ENCODE measurements at places on chromosomes 7 and 10.

- no peak for DNase-seq
Observed at GRCh38 chr7:95473276-95473985, 12.3 kb upstream of the ASB4 start.

- no peak for DNase-seq
Observed at GRCh38 chr10:28922127-28922526, 244.8 kb downstream of the BAMBI start.

DNA sequence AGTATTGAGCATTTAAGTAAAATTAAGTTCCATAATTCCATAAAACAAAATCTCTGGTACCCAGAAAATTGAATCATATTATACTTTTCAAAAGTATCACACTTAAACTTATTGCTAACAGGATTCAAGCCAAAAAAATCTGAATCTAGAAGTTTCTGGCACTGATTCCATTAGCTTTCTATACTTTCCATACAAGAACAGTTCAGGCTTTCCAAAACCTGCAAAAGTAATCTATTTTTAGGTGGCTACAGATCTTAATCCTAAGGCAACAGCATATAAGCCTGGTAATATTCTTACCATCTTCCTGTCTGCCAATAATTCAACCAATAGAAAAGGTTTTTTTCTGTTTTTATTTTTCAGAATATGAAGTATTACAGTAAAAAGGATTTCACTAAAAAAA is 185.0 kb downstream of the CRPPA start:
- no peak for DNase-seq

DNA sequence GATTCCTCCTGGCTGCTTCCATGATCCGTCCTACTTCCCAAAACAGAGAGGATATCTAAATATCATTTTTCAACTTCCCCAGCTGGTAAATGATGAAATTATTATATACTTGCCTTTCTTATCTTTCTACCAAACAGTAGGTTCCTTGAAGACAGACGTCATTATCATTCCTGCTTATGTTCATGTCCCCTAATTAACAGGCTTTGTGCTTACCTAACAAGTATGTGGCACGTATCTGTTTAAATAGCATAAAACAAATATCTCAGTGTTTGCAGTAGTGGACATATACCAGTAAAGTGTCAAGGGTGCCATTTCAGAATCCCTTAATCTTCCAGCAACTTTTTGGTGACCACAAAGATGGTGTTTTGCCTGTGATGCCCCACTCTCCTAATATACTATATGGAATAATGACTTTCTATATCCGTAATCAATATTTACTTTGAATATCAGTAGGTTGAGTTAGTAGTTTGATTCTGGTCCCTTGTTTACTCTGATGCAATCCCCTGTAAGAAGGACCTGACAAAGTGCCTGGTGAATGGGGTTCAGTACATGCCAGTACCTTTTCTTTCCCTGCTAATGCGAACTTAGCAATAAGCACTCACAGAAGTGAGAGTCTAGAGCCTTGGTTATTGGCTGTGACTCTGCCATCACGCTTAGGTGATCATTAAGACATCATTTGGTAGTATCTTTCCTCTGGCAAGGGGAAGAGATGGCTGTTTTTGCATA is 124.4 kb downstream of the ITIH5 start:
- DNase-seq, result no peak

Measured in right renal cortex interstitium (tissue), 3 donors.